ENCODE measurements at places on chromosomes 7 and 10.

DNA sequence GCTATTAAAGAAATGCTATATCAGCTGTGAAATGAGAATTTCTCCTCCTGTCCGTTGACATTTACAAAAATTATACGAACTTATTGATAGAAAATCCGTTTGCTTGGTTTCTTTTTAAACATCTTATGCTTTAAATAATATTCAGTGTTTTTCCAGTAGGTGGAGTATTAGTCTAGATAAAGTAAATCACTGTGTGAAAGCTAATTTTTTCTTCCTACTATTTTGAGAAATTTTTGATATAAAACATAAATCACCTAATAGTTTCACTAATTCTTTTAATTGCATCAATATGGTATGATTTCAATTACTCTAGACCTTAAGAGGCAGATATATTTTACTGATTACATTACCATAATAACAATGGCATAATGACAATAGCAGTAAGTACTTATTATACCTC lies 335.2 kb upstream of the C7orf33 start:
- no peak for DNase-seq

DNA sequence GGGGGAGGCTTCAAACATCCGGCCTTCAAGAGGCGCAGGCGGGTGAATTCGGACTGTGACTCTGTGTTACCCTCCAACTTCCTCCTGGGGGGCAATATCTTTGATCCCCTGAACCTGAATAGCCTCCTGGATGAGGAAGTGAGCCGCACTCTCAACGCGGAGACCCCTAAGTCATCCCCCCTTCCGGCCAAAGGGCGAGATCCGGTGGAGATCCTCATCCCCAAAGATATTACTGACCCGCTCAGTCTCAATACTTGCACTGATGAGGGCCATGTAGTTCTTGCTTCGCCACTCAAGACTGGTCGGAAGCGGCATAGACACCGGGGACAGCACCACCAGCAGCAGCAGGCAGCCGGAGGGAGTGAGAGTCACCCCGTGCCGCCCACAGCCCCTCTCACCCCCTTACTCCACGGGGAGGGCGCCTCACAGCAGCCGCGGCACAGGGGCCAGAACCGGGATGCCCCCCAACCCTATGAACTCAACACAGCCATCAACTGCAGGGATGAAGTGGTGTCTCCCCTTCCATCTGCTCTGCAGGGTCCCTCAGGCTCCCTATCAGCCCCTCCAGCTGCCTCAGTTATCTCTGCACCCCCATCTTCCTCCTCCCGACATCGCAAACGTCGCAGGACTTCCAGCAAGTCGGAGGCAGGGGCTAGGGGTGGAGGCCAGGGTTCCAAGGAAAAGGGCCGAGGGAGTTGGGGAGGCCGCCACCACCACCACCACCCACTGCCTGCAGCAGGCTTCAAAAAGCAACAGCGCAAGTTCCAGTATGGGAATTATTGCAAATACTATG lies 1.1 kb downstream of the MEPCE start:
- DNase-seq, result no peak

DNA sequence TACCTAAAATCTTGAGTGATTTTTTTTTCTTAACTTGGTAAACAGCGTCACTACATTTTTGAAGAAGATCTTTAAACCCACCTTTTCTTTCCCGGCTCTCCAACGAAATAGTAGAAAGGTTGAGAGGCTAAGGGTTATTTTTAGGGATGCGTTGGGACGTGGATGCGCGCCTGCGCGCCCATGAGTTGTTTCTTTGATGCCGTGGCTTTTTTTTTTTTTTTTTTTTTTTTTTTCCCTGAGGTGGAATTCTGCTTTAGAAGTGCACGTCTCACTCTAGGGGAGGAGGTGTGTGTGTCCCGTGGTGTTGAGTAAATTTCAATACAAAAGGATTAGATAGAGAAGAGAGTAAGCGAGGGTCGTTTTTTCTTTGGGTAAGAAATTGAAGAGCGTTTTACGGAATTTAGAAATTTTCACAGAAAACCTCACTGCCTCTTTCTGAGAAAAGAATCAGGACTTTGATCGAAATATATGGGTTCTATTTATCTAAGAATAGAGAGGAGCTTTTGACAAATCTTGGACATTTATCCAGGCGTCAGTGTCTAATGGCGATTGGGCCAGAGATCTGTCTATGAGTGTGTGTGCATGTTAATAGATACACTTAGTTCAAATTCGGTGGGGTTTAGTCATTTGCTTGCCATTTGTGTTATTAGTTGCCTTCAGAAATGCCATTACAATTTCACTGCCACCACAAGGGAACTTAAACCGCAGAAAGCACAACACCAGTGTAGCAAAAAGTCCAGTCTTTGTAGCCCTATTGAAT lies 1.2 kb upstream of the SP8 start:
- no peak for DNase-seq

DNA sequence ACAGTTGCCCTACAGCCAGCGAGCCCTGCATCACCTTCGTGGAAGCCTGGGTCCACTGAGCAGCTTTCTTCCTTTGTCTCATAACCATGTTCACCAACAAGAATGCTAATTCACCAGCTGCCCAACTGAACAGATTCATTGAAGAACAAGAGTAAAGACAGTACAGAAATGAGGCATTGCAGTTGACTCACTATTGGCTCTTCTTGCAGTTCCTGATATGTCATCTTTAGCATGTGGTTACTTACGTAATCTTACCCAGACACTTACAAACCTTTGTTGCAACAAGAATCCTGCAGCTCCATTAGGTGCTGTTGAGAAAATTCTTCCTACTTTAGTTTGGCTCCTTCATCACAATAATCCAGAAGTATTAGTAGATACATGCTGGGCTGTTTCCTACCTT lies 174.0 kb upstream of the TPK1 start:
- DNase-seq, result no peak

- no peak for DNase-seq
Observed at GRCh38 chr7:25615003-25615402, 386.7 kb upstream of the NPVF start.

DNA sequence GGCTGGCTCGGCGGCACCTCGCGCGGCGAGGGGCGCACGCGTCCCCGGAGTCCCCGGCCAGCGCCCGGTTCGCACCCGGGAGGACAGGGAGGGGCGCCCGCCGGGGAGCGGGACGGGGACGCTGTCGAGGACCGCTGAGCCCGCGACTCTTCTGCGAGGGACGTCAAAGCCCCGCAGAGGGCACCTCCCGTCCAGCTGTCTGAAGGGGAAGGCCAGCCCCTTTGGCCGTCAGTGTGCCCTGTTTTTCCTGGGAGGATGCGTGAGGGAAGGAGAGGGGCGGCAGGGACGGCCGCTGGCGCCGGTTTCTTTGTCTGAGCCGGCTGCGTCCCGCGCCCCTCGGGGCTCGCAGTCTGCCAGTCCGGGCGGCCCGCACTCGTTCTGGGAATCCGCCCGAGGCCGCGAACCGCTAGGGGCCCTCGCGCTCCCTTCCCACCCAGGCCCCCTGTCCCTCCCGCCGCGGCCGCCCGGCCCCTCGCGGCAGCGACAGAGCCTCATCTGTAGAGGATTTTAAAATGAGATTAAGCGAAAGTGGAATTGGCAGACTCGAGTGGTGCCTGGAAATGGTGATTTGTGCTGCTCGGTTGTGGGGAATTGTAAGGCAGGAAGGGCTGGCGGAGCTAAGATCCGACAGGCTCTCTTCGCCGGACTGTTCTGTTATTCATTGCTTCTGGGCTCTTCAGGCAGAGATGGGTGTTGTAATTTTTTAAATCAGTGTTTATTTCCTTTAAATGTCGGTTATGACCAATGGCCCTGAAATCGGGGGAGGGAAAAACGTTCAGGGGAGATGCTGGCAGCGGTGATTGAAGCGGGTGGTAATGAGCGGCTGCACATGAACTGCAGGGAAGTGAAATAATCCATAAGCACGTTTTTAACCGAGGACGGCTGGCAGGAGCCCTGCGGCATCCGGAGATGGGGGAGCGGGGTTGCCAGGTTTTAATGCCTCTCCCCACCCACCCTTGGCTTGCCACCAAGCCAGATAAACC lies 618 bp upstream of the RELN start:
- DNase-seq, result peak; percentile 37

DNA sequence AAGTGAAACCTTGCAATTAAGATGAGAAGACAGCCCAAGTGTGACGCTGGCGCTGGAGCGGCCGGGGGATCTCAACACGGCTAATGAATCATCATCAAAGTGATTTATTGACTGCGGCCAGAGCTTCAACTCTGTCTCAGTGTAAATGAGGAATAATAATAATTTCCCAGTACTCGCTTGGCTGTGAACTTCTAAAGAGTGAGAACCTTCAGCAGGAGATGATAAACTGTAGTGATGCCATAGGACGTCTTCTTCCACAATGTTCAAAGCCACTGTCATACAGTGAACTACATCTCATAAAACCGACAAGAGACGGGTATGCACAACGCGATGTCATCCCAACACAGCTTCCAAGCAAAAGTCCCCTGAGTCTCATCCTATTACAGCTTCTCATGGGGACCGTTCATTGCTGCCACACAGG lies 123.6 kb upstream of the NOBOX start:
- DNase-seq, result no peak

GRCh38 chr10:97117372-97117771 lies 68.4 kb downstream of the SLIT1 start:
- DNase-seq, result no peak

- no peak for DNase-seq
Observed at GRCh38 chr10:3173171-3173878, 743 bp upstream of the PITRM1 start.

DNA sequence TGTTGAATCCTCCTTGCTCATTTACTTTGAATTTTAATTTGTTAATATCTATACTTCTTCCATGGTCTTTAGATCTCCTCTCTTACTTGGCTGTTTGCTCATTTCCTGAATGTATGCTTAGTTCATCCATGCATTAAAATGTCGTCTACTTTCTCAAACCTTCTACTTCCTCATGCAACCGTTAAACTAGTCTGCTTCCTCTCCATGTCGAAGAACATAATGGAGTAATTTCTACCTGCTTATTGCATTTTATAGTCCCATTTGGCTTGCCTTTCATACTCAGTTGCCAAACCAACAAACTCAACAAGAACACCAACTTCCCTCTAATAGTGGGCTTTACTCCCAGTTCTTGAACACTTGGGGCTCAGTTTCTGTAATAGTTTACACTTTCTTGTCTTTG lies 43.8 kb upstream of the SEMA3D start:
- DNase-seq, result no peak

DNA sequence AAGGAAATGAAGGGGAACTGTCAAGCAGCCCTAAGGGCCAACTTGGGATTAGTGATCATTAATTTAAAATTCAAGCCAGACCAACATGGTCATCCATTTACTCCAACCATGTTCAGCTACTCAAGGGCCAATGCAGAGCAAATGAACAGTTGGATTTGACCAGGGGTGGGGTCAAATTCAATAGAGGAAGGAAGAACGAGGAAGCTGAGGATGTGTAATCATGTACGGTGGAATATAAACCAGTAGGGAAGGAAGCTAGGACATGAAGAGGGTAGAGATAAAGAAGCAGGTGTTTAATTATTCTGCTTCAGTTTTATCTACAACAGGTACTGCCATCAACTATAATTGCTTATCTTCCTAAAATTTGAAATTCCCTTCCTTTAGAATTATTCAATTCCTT lies 81.6 kb downstream of the HIBADH start:
- DNase-seq, result no peak

- DNase-seq, result no peak
Observed at GRCh38 chr10:44972874-44973306, 5.7 kb downstream of the DEPP1 start.

DNA sequence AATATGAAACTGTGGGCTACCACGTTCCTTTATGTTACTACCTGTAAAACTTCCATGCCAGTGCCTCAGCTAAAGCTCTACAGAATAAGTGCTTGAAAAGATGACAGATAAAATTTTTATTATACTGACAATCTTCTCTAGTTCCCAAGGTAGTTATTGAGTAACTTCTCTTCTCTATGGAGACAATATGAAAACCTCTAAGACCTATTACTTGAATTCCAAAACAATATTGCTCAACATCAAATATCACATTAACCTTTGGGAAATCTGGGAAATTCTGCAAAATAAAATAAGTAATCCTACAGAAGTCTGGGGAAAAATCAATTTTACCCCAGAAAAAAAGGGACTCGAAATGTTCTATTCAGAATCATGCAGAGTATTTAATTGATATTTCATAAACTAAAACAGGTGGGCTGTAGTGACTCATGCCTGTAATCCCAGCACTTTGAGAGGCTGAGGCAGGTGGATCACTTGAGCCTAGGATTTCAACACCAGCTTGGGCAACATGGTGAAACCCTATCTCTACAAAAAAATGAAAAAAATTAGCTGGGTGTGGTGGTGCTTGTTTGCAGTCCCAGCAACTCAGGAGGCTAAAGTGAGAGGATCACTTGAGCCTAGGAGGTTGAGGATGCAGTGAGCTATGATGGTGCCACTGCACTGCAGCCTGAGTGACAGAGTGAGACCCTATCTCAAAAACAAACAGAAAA lies 23.8 kb upstream of the ANK3 start:
- DNase-seq, result no peak

- peak; percentile 50 for DNase-seq
Observed at GRCh38 chr10:13709931-13710650, 123.3 kb downstream of the PRPF18 start.

GRCh38 chr10:43131906-43132305 lies 6.3 kb upstream of the CSGALNACT2 start:
- no peak for DNase-seq

- DNase-seq, result no peak
Observed at GRCh38 chr10:82691211-82691610, 816.2 kb downstream of the NRG3 start.

- DNase-seq, result no peak
Observed at GRCh38 chr7:107007007-107007891, 37.3 kb upstream of the PRKAR2B start.

DNA sequence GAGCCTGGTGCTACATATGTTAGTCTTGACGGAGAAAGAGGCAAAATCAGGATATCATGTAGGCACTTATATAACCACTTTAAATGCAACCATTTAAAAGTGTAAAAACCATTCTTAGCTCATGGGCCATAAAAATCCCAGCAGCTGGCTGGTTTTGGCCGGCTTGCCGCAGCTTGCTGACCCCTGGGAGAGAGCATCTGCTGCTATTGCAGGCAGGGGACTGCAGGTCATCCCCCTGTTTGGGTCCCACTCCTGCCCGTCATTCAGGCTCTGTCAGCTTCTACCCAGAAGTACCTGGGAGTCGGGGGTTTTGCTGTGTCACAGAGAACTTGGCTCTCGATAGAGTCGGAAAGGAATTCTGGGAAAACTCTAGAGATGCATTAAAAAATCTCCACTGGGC lies 187.4 kb downstream of the CUX1 start:
- DNase-seq, result no peak

GRCh38 chr7:30249316-30249715 lies 35.1 kb upstream of the ZNRF2 start:
- no peak for DNase-seq

DNA sequence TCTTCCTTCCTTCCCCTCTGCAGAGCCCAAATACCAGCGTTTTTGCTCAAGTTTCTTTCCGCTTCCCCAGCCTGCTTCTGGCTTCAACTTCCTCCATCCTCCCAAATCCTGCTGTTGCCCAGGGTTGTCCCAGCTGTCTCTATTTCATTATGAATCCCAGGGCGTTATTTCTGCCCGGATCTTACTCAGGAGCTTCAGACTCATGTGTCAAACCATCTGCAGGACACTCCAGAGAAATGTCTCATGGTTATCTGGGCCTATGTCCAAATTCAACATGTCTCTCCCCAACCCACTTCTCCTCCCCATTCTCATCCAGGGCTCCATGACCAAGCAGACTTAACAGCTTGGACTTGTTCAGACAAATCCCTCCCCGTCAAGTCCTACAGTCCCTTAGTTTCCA lies 15.6 kb downstream of the ARHGAP22 start:
- DNase-seq, result peak; percentile 87

- no peak for DNase-seq
Observed at GRCh38 chr10:85901599-85901998, 465.0 kb downstream of the GRID1 start.

GRCh38 chr7:90192876-90193750 lies 18.4 kb upstream of the STEAP2 start:
- DNase-seq, result peak; percentile 57

- peak; percentile 35 for DNase-seq
Observed at GRCh38 chr10:102175415-102175814, 23.2 kb downstream of the NOLC1 start.

Data from AG20443 (cell line).